ENCODE measurements at places on chromosomes 16 and 17.

GRCh38 chr17:49760932-49761558 lies 2.9 kb downstream of the FAM117A start:
- DNase-seq, result no peak

DNA sequence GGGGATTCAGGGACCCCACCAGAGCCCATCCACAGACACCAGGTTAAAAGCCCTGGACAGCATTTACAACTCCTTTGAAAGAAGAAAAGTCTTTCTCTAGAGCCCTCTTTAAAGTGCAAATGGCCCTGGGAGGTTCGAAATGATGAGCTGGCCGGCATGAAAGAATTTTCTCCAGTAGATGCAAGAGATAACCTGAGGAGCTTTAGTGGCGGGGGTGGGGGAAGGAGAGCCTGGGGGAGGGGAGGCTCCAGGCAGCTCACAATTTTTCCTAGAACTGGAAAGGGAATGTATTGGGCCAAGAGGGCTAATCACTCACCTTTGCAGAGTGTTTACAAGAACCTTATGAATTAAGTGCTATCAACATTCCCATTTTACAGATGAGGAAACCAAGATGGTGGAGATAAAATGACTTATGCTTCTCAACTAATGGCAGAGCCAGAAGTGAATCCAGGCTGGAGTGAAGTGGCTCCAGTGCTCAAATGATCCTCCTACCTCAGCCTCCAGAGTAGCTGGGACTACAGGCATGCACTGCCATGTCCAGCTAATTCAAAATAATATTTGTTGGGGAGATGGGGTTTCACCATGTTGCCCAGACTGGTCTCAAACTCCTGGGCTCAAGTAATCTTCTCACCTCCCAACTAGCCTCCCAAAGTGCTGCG lies 4.2 kb upstream of the CDH1 start:
- DNase-seq, result no peak

DNA sequence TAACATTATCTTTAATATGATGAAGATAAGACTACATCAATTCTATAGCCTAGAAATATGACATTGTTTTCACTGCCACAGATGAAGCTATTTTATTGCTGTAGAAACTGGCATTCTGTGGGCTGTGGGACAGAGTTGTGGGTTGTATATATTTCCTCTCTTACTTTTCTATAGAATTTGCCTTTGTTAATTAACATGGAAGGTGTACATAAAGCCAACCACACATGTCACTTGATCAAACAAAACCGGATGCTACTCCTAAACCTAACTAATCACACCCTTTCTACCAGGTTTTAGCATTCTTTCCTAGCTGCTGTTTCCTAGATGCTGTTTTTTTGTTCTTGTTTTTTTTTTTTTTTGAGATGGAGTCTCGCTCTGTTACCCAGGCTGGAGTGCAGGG lies 81.2 kb upstream of the ATP2A3 start:
- DNase-seq, result no peak

- no peak for DNase-seq
Observed at GRCh38 chr17:57553526-57553925, 191.6 kb downstream of the CCDC182 start.

DNA sequence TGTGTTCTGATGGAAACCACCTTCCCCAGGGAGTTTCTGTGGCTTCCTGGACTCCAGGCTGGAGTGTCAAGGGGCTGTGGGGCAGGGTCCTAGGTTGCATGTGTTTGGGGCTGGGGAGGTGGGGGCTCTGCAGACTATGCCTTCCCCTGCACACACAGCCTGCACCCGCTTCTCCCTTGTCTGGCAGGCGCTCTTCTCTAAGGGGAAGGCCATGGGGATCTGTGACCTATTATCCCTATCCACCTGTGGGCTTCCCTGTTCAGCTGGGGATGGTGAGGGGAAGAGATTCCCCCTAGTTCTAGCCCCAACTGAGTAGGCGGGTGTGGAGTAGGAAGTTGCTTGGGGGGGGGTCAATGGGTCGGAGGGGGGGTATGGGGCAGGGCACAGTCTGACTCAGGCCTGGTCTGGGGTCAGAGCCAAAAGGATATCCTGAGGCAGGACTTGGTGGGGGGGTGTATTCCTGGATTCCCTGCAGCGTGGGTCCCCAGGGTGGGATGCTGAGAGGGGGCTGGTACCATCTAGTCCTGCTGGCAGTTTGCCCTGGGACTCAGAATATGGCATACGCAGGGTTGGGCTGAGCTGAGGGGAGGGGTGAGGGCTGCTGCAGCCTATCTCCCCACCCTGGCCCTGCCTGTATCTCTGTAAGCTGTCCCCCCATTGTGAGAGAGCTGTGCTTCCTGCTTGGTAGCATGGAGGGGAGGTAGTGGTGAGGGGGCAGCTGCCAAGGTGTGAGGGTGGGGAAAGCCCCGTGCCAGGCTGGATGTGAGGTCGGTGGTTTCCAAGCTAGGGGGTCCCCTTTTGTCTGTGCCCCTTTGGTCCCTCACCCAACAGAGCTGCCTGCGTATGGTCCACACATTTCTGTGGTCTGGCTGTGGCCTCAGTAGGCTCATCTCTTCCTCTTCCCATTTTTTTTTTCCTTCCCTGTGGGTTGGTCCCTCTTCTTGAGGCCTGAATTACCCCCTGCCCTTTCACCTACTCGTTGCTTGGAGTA lies 14.7 kb downstream of the RARA start:
- DNase-seq, result no peak

DNA sequence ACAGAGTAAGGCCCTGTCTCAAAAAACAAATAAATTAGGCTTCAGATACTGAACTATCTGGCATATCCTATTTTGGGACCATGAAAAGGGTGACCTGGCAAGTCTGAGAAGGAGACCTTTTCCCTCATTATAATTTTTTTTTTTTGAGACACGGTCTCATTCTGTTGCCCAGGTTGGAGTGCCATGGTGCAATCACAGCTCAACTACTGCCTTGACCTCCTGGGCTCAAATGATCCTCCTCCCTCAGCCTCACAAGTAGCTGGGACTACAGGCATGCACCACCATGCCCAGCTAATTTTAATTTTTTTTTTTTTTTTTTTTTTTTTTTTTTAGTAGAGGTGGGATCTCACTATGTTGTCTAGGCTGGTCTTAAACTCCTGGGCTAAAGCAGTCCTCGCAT lies 37.3 kb downstream of the PLCG2 start:
- no peak for DNase-seq

GRCh38 chr16:65202461-65202860 lies 80.6 kb upstream of the CDH11 start:
- peak; percentile 50 for DNase-seq
